ENCODE measurements at places on chromosomes 7 and 10. TPM values are rescaled to one million over a fixed set of nuclear protein-coding genes. Genes with fewer than 3 reads are reported as not detected.

The SMURF1 gene
- 22.7 TPM for total RNA-seq

The LRRC61 gene
- total RNA-seq: 8.1 TPM

The FAM241B gene
- 5.1 TPM for total RNA-seq

The CDC14C gene
- total RNA-seq: not detected

The AKR1C8 gene
- total RNA-seq: not detected

The GHRHR gene
- total RNA-seq: not detected

DNA sequence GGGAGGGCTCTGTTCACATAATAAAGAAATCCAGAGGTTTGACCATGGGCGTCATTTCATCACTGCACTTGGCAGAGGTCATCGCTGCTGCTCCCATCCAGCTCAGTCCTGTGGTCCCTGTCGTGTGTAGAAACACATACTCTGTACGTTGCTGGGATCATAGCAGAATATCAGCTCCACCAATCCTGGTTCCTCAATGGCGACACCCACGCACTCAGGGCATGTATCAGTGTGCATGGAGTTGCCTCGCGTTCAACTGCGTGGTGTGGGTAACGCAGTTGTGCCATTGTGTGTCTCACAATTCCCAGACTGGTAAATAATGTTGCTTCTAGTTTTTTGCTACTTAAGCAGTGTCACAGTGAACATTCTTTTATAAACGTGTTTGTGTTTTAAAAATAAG, 111.1 kb downstream of the LHPP start:
- no peak for DNase-seq

DNA sequence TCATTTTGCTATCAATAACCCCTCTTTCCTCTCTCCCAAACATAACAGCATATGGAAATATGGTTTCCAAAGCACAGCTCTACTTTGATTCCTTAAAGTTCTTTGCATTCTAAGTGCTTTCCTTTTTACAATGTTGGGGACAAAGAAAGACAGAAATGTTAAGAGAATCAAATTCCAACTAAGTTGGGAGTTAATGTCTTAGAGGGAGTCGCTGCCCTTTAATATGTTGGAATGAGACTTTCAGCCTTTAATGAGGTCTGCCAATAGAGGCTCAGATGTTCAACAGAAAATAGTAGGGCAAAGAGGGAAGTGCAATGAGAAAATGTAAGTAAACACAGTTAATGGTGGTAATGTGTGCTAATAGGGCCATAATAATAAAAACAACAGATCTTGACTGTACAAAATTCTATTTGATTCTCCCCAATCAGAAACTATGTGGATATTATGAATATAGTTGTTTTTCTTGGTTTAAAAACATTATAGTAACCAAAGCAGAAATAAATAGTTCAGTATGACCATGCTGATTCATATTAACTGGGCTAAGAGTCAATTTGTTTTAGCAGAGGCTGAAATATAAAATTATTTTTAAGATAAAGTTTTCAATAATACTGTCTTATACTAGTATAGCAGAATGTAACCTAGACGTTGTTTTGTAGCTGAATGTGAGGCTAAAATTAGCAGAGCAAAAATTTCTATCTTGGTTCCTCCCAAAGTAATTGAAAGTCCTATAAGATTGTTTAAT, 10.3 kb downstream of the HYCC1 start:
- DNase-seq: no peak

DNA sequence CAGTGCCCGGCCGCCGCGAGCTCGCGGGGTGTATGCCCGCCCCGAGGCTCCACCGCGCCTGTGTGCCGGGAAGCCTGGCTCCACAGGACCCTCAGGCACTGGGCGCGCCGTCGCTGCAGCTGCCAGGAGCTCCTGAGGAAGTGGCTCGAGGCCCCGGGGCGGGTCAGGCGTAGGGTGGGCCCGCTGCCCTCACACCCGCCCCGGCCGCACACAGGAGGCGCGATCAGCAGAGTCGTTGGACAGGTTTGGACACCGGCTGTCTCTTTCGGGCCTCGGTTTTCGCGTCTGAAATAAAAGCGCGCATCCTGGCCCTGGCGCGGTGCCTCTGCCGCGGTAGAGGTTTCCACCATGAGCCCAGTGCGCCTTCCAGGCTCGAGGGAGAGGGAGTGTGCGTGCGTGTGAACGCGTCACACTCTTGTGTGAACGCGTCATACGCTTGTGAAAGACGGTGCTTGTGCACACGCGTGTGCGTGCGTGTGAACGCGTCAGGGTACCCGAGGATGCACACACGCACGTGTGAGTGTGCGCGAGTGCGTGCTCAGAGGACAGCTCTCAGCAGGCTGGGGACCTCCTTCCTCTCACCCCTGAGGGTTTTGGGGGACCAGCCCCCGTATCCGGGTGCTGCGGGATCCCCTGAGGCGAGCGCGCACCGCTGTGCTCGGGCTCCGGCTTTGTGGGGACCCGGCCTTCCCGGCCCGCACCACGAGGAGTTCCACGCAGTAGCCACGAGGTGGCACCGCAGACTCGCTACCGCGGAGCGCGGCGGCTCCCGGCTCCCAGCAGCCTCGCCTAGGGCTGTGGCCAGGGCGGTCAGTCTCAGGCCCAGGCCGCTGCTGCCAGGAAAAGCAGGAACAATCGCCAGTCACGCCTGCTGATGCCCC, 83.8 kb downstream of the BMS1 start:
- peak; percentile 83 for DNase-seq

DNA sequence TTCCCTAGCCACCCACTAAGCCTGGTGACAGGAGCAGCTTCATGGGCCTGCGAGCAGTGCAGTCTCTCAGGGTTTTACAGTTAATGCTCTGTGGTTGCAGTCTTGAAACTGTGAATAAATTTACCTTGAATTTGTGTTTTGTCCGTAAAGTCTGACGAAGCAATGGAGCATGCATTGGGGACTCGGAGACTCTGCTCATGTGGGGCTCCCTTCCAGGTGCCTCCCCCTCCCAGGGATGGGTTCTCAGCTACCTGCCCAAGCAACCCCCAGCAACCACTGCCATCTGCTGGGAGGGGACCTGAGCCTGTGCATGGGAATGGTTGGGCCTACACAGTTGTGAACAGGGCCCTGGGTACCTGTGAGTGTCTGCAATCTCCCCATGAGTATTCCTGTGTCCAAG, 36.3 kb upstream of the IKZF1 start:
- DNase-seq: no peak

GRCh38 chr10:55870186-55870585, 490.9 kb downstream of the ZWINT start:
- DNase-seq: no peak

DNA sequence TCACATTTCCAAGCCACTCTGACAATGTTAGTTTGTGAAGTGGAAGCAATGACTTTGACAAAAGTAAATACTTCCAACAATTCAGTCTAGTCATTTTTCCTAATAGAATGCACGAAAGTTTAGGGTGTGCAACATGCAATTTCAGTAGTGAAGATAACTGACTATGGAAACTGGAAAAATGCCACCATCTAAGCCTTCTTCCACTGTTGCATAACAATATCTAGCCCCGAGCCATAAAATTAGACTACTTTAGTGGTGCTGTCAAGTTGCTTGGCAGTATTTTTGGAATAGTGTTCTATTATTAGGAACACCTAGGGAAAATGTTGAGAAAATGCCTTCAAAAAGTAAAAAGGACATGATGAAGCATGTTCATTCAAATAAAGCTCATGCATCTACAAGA, 17.9 kb downstream of the SEMA3A start:
- no peak for DNase-seq

DNA sequence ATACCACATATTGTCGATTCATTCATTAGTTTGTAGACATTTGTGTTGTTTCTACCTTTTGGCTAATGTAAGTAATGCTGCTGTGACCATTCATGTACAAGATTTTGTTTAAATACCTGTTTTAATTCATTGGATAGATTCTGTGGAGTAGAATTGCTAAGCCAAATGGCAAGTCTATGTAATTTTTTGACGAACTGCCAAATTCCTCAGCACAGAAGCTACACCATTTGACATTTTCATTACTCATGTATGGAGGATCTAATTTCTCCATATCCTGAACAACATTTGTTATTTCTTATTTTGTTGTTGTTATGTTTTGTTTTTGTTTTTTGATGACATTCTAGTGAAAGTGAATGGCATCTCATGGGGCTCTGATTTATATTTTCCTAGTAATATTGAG, 1351.3 kb upstream of the SORCS1 start:
- DNase-seq: no peak

DNA sequence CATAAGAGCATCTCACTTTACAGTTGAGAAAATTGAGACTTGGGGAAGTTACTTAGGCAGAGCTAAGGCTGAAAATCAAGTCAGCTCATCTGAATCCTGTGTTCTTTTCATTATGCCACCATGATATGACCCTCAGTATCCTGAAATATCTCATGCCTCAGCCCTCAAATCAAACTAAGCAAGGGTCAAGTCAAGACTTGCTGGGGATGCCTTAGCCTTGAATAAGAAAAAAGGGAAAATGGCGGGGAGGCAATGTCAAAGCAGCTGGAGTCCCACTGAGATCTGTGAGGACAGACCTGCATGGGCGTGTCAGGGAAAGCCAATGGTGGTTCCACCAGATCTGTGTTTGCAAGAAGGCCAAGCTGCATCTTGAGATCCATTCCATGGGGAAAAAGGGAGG, 91.0 kb upstream of the CACUL1 start:
- DNase-seq: no peak

All from pancreas (tissue), 10 donors.